ENCODE measurements at places on chromosomes 1 and 21. TPM values are rescaled to one million over a fixed set of nuclear protein-coding genes. Genes with fewer than 3 reads are reported as not detected.

The CD52 gene
- 8.1 TPM for total RNA-seq

The SLC45A3 gene
- total RNA-seq = 0.25 TPM

The TIAM1 gene
- 41.3 TPM for total RNA-seq

The ZNF593OS gene
- total RNA-seq = not detected

The OR2T12 gene
- not detected for total RNA-seq

The HES3 gene
- total RNA-seq = not detected

The CFAP45 gene
- total RNA-seq = not detected

The VAV3 gene
- 67.5 TPM for total RNA-seq

The SLC44A3 gene
- total RNA-seq = 6.6 TPM

The CHD1L gene
- total RNA-seq = 22.3 TPM

The CENPF gene
- total RNA-seq = 6.4 TPM

The MAP3K21 gene
- total RNA-seq = 6.9 TPM

The DENND2C gene
- total RNA-seq = 25.5 TPM

The URB2 gene
- 9.3 TPM for total RNA-seq

The PODN gene
- 207 TPM for total RNA-seq

The TFF3 gene
- total RNA-seq = 31.9 TPM

The MED8 gene
- 33.6 TPM for total RNA-seq

The SH2D5 gene
- not detected for total RNA-seq

The SPRR2E gene
- total RNA-seq = 11.8 TPM

The STYXL2 gene
- not detected for total RNA-seq

The FCRL3 gene
- not detected for total RNA-seq

The ATP1A2 gene
- total RNA-seq = 11.0 TPM

The SYNJ1 gene
- total RNA-seq = 22.8 TPM

The RGS7 gene
- total RNA-seq = not detected

The SPRR1A gene
- 109 TPM for total RNA-seq

The AMY1B gene
- total RNA-seq = not detected
